ENCODE measurements at places on chromosomes 6 and 20.

GRCh38 chr6:108039681-108040080, 34.9 kb downstream of the OSTM1 start:
- DNase-seq, result no peak

DNA sequence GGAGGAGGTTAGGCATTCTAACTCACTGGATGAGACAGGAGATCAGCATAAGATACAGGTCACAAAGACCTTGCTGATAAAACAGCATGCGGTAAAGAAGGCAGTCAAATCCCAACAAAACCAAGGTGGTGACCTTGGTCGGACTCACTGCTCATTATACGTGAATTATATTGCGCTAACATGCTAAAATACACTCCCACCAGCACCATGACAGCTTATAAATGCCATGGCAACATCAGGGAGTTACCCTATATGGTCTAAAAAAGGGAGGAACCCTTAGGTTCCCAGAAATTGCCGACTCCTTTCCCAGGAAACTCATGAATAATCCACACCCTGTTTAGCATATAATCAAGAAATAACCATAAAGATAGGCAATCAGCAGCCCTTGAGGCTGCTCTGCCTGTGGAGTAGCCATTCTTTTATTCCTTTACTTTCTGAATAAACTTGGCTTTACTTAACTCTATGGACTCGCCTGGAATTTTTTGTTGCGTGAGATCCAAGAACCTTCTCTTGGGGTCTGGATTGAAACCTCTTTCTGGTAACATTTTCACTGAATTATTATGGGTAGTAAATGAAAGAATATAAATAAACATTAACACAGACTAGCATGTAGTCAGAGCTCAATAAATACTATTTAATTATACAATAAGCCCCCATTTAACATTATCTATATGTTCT, 3.0 kb upstream of the LAMA4 start:
- no peak for DNase-seq

DNA sequence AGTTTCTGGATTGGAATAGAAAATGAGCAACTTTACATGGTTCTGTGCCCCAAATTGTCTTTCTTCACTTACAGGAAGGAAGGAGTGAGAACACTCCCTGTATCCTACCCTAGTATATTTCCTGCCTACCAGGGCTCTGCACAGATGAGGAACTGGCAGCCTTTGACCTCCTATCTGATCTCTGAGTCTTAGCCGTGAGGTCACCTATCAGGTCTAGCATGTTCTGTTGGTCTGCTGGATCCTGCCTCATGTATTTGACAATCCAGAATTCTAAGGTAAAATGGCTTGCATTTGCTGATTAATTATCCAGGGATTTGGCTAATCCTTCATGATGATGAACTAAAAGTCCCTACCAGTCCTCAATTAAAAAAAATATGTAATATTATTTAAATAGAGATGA, 35.0 kb upstream of the TRAM2 start:
- DNase-seq, result no peak

- no peak for DNase-seq
These were observed 20.4 kb downstream of the SNPH start for GRCh38 chr20:1286267-1287024.

GRCh38 chr20:52529826-52530225, 338.2 kb upstream of the ZFP64 start:
- no peak for DNase-seq

GRCh38 chr20:11216451-11217314, 542.9 kb upstream of the JAG1 start:
- no peak for DNase-seq

- no peak for DNase-seq
These were observed 84.4 kb downstream of the BACH2 start for GRCh38 chr6:90212274-90212673.

DNA sequence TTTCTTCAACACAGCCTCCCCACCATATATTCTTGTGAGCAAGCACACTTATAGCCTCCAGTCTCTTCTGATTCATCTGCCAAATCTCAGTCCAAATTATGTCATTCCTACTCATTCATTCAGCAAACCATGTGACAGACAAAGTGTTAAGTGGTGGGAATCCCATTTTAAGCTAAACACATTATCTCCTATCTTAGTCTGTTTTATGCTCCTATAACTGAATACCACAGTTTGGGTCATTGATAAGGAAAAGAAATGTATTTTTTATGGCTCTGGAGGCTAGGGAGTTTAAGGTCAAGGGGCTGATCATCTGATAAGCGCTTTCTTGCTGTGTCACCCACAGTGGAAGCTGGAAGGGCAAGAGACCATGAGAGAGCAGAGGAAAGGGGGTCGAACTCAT, 23.9 kb upstream of the SMIM13 start:
- no peak for DNase-seq

DNA sequence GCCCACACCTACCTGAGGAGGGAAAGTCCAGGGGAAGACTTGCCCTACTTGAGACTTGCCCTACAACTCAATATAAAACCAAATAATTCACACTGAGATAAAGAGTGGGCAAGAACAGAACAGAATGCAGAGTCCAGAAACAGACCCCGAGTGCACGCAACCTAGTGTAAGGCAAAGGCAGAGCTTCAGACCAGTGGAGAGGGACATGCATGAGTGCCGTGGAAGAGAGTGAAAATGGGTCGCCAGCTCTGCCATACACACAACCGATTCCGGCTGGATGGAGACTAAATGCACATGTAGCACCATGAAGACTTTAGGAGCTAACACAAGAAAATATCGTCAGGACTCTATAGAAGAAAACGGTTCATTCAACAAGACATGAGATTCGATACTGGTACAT, 58.8 kb upstream of the CST7 start:
- no peak for DNase-seq

- no peak for DNase-seq
These were observed 382.9 kb downstream of the QKI start for GRCh38 chr6:163797296-163797845.

GRCh38 chr20:4697831-4698221, 23.9 kb upstream of the PRND start:
- no peak for DNase-seq

- no peak for DNase-seq
These were observed at the start of gene NHSL1 for GRCh38 chr6:138499303-138500018. Gene NHSL1, minus strand, starts transcription at chr6:138499494. Its CDS starts 204 bp downstream, at chr6:138499290.

DNA sequence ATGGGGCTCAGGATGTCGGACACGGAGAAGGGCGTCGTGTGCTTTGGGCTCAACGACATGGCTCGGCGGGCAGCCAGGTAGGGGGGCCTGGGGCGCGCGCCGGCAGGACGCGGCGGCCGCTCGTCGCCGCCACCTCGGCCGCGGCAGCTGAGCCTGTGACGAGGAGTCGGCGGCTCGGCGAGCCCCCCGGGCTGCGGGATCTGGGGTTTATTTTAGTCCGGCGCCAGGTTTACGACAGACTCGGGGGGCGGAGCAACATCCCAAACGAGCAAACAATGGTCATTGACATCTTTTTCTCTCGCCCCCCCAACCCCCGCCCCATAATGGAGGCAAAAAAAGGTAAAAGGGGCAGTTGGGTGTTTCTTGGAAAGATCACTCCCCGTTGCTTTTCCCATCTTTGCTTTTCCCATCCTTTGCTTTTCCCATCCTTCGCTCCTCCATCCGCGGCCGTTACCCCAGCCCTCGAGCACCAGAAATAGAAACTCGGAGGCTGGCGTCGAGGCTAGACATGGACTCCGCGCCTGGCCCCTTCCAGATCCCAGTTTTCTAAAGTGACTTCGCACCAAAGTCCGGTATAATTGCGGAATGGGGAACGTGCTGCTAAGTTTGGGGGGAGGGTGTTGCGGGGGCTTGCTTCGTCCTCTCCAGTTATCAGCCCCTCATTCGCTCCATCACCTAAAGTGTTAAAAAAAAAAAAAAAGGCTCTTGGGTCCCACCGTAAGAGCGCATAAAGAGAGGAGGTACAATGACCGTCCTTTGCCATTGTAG, at the start of gene NKX2-4:
NKX2-4 (minus strand) TSS at position 186 of the 768 bp plus-strand sequence; CDS start at position 59, 127 bp downstream.
- no peak for DNase-seq

DNA sequence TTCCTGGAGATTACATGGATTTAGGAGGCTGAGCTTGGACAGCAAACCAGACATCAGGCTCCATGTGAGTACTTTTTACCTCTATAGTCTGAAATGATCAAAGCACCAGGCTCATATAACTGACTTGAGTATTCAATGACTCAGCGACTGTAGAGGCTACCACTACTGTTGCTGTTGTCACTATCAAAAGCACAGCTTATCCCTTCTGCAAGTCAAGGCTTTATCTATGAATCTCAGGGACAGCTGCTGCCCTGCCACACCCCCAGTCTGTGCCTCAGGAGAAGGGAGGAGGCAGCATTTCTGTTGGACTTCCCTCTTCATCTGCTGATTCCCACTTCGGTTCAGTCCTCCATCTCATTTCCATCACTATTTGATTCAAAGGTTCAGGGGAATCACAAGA, 80.5 kb upstream of the CNR1 start:
- DNase-seq, result no peak

DNA sequence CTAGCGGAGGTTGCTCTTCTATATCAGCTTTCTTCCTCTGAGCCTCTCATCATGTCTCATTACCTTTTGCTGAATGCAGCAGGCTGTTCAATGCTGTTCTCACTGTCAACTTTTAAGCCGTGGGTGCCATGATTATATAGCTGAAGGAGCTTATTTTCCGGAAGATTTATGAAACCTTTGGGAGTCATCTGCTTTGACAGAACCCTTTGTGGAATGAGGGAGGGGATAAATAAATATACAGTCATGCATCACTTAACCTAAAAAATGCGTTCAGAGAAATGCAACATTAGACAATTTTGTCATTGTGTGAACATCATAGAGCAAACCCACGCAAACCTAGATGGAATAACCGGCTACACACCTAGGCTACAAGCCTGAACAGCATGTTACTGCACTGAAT, 102.2 kb upstream of the AKAP12 start:
- no peak for DNase-seq

GRCh38 chr6:129671442-129672340, 38.3 kb downstream of the ARHGAP18 start:
- DNase-seq, result peak; percentile 40

- DNase-seq, result no peak
These were observed at the start of gene C6orf118 for GRCh38 chr6:165308926-165309731. Gene C6orf118, minus strand, starts transcription at chr6:165309605. Its CDS starts 19 bp downstream, at chr6:165309586.

DNA sequence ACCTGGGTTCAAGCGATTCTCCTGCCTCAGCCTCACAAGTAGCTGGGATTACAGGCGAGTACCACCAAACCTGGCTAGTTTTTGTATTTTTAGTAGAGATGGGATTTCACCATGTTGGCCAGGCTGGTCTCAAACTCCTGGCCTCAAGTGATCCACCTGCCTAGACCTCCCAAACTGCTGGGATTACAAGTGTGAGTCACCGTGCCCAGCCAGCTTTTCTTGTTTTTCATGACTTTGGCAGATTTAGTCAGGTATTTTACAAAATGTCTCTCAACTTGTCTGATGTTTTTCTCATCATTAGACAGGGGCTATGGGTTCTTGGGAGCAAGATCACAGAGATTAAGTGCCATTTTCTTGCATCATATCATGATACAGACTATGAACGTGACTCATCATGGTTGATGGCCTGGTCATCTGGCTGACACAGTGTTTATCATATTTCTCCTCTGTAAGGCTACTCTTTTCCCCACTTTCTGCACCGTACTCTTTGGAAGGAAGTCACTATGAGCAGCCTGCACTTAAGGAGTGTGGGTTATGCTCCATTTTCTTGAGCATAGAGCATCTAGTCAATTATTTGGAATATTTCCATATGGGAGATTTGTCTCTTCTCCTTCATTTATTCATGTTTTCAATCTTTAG, 67.8 kb downstream of the RNF182 start:
- no peak for DNase-seq

DNA sequence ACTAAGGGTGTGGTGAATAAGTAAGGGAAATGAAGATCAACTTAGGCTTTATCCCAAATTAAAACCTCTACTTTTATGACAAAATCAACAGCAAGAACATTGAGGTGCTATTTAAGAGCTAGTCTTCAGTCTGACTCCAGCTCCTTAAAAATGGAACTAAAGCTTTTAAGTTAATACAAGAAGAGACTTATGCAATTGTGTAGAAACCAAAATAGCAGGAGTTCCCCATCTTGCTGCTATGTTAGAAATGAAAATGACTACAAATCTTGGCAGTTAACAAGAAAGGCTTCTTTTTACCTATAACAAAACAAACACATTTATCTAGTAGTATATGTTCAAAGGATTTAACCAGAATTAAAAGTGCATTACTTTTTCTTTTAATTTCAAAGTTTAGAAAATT, 25.7 kb downstream of the HMGN3 start:
- no peak for DNase-seq

DNA sequence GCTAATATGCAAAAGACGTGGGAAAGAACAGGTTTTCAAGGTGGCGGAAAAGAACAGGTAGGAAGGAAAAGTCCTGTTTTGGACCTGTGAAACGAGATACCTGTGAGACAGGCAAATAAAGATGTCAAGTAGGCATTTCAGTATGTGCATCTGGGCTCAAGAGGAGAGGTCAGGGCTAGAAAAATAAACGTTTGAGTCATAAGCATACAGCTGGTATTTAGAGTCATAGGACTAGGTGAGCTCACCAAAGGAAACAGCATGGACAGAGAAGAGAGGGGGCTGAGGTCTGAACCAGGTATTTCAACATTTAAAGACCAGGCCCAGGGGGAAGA, 14.9 kb downstream of the MTFR2 start:
- DNase-seq, result no peak

- DNase-seq, result no peak
These were observed 6.5 kb downstream of the BMP5 start for GRCh38 chr6:55868771-55869479.

All from stimulated activated CD8-positive, alpha-beta memory T cell treated with anti-CD3 and anti-CD28 coated beads, Interleukin-12 subunit alpha, Interleukin-12 subunit beta, amount 100 ng/mL, for 4 hours (primary cell).